Neural crest cell (in vitro differentiated cells): ENCODE measurements at places on chromosomes 2 and 18.

DNA sequence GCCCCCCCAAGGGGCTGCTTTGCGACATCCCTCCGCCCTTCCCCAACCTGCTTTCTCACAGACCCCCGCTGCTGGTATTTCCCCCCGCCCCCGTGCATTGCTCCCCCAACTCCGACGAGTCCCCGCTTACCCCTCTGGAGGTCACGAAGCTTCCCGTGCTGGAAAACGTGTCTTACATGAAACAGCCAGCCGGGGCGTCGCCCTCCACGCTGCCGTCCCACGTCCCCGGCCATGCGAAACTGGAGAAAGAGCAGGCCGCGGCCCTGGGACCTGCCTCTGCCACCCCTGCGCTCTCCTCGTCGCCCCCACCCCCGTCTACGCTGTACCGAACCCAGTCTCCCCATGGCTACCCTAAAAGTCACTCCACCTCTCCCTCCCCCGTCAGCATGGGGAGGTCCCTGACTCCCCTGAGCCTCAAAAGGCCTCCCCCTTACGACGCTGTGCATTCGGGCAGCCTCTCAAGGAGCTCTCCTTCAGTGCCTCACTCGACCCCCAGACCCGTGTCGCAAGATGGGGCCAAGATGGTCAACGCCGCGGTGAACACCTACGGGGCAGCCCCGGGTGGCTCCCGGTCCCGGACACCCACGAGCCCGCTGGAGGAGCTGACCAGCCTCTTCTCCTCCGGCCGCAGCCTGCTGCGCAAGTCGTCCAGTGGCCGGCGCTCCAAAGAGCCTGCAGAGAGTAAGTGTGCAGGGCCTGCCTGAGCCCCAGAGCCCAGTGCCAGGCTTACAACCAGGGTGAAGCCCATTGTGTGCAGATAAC, 183.0 kb downstream of the NYAP2 start:
- no peak for DNase-seq

DNA sequence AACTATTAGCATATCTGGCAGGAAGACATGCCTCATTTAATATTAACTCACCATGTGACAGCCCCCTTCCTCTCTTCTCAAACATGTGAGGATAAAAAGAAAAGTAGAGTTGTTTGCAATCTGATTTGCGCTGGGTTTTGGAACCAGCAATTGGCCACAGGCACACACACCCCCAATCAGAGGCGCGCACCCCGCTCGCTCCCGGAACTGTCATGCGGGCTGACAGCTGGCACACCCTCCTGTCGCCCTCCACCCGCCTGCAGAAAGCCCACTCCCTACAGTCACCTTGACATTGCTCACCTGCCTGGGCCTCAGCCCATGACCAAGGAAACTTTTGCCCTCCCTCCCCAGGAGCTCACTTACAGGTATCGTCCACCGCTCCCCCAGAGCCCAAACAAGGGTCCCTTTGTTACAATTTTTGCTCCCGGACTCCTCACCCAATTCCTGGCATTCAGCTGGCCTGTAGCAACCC, 1.1 kb downstream of the COBLL1 start:
- DNase-seq: no peak

- DNase-seq: no peak
These were observed 14.6 kb downstream of the PARD6G start for GRCh38 chr18:80232710-80233109.

DNA sequence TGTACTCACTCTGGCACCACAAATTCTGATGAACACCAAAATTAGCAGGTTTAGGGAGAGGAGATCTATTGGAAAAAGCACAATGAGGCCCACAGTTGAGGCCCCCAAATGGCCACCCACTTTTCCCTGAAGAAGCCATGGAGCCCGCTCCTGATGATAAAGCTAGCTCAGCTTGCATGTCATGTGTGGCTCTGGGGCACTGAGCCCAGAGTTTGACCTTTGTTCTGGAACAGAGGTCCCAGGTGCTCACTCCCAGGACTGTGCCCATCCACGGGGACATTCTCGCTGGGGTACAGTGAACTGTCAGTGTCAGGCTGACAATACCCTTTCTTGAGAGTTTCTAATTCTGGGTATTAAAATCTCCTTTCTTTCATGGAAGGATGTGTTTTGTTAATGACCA, 36.2 kb downstream of the XDH start:
- DNase-seq: no peak

DNA sequence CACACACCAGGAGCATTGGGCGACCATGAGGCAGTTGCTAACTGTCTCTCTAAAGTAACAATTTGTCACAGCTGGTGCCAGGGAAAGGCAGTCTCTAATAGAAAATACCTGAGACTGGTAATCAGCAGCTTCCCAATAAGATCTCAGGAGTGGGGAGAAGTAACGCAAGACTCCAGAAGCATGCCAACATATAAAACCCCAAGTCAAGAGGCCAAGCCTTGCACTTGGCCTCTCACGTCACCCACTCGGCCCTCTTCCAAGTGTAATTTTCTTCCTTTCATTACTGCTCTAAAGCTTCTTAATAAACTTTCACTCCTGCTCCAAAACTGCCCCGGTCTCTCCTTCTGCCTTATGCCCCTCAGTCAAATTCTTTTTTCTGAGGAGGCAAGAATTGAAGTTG, 455.6 kb upstream of the ACVR2A start:
- no peak for DNase-seq

DNA sequence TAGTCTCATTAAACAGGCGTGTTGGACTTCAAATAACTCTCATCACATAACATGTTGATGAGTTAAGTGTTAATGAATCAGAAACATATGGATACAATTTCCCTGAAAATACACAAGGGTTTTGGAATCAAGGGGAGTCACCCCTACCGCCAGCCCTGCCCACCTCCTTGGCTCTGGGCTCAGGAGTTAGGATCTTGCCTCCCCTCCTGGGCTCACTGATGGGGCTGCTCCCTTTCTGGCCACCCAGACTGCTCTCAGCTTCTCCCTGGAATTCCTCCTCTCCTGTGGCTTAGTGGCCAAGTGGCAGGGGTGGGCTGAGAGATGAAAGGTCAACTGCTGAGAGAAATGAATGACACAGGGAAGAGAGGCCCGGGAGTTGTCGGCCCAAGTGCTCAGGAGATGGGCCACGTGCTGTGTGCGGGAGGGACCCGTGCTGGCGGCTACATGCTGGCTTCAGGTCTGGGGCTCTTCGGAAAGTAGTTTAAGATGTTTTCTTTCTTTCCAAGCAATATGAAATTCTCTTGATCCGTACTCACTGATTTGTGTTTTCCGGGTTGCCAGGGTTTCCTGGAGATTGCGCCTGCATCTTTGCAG, 55.8 kb upstream of the TNP1 start:
- no peak for DNase-seq

DNA sequence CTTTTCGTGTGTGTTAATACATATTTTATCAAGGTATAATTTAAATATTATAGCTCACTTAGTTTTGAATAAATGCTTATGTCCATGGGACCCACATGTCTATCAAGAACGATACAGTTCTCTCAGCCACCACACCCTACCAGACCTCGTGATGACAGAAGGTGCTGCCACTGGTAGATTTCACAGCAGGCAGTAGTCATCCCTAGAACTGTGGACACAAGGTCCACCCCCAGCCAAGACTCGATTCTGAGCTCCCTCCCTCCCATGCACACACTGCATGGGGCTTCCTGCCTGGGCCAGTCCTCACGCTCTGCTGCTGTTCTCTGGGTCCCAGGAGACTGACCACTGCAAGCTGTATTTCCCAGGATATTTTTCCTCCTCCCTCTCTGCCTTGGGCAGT, 26.5 kb upstream of the CREB1 start:
- DNase-seq: no peak

DNA sequence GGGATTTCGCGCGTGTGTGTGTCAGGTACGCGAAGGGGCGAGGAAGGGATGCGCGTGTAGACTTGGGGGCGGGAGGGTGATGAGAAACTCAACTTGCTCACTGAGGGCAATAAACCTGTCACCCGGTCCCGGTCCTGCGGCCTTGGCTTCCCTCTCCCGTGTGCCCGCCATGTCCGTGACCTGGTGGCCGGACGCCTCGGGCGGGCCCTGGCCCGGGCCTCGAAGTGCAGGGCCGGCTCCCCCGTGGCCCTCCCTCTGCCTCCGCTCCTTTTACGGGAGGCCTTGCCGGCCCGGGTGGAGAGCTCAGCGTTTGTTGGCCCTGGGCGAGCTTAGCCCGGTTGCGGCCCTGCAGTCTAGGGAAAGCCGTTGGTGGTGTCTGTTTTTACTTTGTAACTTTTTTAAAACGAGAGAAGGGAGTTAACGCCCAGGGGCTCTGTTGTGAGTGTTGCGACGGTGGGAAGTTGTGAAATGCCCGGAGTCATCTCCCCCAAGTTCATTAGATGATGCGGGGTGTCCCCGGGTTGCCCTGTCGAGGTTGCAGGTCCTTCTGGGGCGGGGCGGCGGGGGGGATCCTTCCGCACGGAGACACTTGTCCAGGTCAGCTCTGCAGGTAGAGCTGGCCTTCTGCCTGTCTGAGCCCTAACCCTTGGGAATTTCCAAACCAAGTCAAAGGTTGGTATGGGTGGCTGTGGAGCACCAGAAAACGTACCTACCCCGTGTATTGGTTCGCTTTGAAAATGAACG, 883 bp downstream of the SMCHD1 start:
- no peak for DNase-seq

DNA sequence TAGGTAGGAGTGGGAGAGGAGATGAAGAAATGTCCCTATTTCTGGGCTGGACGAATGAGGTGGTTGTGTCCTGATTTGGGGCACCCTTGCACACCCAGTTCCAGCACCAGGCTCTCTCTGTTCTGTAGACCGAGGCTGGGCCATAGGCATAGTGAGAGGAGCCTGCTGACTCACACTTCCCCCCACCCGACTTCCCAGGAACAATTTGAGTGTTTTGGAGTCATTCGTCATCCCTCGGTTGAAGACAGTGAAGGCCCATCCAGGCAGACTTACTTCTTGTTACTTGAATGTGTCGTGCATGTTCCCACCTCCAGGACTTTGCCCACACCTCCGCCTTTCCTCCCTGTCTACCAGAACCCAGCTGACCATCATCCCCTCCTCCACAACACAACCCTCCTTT, 179.1 kb downstream of the HAUS1 start:
- DNase-seq: no peak

DNA sequence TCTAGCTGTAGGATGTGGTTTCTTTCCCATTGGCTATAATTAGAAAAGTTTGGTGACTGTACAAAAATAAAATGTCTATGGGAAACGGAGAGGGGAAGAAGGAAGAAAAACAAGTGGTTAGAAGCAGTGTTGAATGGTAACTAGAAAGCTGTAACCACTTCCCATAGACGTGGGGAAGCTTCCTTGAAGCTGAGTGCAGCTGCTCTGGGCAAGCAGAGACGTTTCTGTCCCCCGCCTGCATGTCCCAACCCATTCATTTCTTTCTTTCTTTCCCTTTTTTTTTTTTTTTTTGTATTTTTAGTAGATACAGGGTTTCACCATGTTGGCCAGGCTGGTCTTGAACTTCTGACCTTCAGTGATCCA, 367.8 kb upstream of the HS6ST1 start:
- no peak for DNase-seq

DNA sequence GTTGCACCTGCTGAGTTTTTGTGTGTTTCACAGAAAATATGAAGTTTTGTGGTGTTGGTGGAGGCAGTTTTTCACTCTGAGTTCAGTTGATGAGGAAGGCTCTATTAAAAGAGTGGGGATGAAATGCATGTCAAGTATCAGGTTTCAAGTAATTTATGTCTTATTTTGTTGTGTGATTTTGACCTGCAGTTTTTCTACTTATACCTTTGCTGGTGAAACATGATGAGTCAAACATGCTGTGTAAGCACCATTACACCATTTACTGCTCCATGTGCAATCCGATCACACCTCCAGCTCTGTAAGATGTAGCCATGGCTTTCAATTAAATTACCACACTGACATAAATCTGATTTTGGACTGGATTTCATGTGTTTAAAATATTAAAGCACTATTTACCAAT, 174.5 kb upstream of the ZEB2 start:
- DNase-seq: no peak

- no peak for DNase-seq
These were observed 100.7 kb upstream of the RNU4ATAC start for GRCh38 chr2:121429927-121430520.

DNA sequence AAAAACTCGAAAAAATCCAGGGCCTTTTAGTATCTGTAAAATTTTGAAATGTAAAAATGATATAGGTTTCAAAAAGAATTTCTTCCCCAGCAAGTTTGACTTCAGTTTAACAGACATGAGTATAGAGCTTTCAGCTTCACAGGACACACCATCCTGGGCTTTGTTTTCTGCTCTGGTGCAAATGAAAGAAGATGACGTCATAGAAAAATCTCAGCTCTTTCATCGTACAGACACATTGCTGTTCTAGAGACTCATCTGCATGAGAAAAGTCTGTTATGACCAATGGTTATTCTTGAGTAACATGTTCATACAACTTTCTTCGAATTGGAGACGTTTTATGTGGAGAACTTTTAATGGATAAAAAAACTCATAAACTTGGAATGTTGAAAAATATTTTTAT, 111.7 kb upstream of the DYNAP start:
- no peak for DNase-seq

DNA sequence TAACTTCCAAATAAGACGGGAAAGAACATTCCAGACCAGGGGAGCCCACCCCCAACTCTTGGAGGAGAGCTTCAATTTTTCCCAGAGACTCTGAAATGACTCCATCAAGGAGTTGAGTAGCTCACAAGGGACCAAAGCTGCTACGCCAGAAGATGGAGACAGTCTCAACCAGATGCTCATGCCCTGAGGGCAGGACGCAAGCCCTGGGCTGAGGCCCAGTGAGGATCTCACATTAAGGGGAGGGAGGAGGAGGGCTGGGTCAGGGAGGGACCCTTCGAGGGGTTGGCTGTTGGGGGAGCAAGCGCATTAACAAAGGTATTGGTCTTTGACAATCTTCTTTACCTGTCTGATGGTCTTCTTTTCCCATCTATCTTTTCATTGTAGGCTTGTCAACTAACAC, 141.3 kb upstream of the SLC1A4 start:
- DNase-seq: no peak

DNA sequence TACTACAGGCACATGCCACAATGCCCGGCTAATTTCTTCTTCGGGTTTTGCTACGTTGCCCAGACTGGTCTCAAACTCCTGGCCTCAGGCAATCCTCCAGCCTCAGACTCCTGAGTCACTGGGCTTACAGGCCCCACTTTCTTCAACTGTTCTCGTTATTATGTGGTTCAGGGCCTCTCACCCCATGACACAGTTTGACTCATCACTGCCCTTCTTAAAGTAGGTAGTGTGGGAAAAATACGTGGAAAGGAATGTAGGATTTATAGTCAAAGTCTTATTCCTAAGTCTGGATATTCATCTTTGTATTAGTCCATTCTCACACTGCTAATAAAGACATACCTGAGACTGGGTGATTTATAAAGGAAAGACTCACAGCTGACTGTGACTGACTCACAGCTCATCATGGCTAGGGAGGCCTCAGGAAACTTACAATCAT, 19.4 kb downstream of the CENPA start:
- no peak for DNase-seq
